ENCODE measurements at places on chromosomes 12 and 14.

DNA sequence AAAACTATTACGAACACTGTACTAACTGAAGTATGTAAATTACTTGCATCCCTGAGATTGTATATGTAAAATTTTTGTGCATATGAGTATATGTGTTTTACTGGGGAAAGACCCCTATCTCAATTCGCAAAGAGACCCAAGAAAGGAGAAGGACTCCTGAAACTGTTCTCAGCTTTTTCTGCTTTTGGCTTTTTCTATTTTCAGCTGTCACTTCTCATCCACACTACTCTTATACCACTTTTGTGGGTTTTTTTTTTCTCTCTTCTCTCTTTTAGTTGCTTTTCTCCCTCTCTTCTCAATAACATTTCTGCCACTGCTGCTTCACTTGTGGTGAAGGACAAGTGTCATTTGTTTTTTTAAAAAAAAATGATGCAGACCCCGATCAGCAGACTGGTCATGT lies 39.8 kb downstream of the NIN start:
- DNase-seq: no peak

DNA sequence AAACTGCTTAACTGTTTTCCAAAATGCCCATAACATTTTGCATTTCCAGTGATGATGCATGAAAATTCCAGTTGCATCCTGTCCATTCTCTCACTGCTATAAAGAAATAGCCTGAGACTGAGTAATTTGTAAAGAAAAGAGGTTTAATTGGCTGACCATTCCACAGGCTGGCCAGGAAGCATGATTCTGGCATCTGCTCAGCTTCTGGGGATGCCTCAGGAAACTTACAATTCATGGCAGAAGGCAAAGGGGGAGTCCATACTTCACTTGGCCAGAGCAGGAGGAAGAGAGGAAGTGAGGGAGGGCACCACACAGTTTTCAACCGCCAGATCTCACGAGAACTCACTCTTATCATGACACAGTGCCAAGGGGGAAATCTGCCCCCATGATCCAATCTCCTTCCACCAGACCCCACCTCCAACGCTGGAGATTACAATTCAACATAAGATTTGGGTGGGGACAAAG lies 18.2 kb upstream of the CLEC2D start:
- DNase-seq: no peak

- DNase-seq: no peak
Measured at GRCh38 chr12:52581481-52581880, 7.8 kb upstream of the KRT74 start.

DNA sequence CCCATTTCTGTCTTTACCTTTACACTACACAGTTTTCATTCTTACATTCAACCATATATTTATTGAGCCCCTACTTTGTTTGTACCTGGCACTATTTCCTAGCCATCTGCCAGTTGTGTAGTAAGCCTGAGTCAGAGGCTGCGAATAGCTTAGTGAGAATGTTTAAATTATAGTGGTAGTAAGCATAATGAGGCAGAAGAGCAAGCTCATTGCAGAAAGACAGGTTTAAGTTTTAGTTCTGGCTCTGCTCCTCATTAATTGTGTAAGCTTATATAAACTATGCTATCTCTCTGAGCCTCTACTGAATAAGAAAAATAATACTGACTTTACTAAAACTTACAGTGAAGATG lies 123.5 kb downstream of the NAV3 start:
- DNase-seq: no peak

DNA sequence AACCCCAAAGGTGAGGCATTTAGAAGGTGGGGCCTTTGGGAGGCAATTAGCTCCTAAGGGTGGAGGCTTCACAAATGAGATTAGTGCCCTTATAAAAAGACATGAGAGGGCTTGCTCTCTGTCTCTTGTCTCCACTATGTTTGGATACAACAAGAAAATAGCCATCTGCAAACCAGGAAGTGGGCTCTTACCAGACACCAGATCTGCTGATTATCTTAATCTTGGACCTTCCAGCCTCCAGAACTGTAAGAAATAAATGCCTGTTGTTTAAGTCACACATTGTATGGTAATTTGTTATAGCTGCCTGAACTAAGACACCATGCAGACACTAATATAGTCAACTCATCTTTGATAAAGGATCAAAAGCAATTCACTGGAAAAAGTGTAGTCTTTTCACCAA lies 34.4 kb downstream of the TMEM116 start:
- DNase-seq: no peak

GRCh38 chr12:105449431-105449830 lies 118.9 kb downstream of the C12orf75 start:
- no peak for DNase-seq

GRCh38 chr14:77615361-77616132 lies 890 bp downstream of the SPTLC2 start:
- no peak for DNase-seq

DNA sequence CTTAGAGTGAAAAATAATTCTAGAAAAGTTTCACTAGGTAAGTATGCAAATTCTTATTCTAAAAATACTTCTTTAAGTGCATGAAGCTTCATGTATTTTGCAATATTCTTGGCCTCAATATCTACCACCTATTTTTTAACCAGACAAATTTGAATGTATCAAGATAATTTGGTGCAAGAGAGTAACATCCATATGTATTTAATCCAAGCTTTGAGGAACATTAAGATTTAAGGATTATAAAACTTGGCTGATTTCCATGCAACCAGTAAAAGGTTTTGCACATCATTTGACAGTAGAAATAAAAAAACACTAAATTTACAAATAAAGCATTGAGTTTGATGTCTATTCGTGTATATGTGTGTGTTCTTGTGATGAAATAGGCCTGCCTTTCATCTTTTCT lies 7.7 kb downstream of the LUM start:
- no peak for DNase-seq
